ENCODE measurements at places on chromosomes 2 and 18.

- no peak for DNase-seq
These were observed 16.4 kb upstream of the LPIN2 start for GRCh38 chr18:3029215-3029952.

DNA sequence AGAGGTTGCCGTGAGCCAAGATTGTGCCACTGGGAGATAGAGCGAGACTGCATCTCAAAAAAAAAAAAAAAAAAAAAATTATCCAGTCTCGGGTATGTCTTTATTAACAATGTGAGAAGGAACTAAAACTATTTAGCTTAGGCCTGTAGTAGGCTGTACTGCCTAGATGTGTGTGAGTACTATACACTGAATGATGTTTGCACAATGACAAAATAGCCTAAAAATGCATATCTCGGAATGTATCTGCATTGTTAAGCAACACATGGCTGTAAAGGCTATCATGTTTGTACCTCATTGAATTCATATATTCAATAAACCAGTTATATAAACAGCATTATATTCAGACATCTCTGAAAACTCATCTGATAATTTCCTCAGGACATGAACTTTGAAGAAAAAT, 191.2 kb upstream of the SESTD1 start:
- DNase-seq, result no peak

DNA sequence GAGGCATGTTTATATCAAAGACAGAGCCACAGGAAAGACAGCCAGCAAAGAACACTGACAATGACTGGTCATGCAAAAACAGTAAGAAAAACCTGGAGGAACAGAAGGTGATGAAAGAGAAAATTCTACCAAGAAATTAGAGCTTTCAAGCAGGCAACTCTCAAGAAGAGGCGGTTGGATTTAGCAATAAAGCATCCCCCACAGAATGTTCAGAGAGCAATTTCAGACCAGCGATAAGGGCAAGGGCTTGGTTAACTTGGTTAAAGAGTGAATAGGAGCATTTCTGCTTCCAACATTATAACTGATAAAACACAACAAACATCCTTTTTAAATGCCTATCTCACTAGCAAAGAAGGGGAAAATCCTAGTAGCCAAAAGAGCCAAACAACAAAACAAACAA, 68.0 kb upstream of the NCKAP5 start:
- no peak for DNase-seq

DNA sequence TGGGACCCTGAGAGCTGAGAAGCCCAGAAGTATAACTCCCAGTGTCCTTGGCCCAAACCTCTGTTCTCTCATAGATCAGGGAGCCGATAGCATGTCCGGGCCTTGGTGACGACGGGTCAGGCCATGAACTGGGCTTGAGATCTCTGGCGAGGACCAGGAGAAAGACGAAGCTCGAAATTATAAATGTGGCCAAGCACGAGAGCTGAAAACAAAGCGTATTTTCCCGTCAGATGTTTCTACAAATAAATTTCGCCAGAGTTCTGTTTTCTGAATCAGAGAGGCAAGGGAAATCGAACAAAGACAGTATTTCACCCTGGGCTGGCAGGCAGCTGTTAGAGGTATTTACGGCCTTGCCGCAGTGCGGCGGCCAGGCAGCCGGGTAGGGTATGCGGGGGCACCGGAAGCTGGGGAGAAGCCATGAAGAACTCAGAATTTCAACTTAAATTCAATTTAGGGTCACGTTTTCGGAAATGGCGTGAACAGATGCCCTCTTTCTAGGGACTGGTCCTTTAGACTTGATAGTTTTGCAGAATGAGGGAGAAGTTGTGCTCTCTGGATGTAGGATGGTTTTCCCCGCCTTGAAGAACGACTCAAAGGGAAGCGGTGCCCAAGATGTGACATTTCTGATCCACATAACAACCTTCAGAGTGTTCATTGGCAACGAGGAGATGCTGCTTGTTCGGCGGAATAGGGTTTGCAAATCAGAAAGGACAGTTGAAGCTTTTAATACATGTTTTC, 9.6 kb downstream of the HOXD8 start:
- no peak for DNase-seq

DNA sequence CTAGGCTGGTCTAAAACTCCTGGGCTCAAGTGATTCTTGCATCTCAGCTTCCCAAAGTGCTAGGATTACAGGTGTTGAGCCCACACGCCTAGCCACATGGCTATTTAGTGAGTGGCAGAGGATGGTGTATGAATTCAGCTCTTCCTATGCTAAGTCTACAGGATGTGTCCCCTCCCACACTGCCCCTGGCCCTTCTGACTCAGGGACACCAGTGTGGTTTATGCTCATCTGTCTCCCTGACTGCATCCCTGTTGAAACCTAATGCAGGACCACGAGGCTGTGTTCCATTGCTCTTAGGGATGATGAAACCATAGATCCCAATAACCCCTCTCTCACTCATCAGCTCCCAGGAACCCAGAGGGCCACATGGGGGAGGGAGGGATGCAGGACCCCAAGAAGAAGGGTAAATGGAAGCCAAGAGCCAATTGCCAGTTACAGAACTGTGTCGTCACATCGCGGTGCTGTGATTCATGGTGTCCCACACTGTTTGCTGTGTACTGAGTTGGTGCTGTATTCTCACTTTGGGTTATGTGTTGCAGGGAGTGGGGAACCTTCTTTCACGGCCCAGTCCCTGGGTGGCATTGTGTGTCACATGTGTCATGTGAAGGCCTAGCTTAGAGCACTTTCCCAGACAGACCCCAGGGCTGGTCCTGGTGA, 102.9 kb upstream of the HAAO start:
- DNase-seq, result no peak

DNA sequence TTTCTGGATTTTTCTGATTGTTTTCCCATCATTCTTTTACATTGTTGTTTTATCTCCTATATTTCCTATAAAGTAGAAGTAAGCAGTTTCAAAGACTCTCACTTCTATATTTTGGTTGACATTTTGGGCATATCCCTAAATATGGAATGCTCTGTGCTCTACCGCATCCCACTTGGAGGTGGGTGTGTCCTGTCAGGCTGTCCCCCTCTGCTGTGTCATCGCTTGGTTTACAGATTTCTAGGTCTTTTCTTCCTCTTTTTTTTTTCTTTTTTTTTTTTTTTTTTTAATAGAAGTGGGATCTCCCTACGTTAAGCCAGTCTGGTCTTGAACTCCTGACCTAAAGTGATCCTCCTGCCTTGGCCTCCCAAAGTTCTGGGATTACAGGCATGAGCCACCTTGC, 13.3 kb downstream of the DGKD start:
- DNase-seq, result no peak

DNA sequence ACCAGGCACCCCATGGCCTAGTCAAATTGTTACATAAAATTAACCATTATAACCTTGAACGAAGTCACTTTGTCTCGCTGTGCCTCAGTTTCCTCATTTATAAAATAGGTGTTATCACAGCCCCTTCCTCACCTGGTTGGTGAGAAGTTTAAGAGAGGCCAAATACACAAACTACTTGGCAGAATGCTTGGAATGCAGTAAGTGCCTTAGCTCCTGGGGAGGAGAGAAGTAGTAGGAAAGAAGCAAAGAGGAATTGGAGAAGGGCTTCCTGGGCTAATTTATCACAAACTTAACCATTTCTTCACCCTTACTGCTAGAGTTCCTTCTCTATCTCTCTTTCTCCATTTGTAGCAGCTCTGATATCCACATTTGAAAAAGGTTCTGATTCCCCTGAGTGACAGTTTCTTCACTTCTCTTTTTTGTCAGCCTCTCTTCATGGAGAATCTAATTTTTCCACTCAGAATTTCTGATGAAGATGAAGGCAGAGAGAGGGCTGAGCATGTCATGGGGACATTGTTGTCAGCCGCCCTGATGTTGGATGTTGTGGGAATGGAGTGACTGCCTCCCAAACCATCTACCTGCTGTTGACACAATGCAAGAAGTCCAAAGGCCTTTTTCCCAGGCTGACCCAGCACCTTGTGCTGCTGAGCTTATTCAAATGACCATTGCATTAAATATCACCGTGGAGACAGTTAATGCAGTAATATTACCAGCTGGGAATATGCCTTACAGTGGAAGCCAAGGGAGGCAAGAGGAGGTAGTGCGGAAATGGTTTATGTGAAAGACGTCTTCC, 60.4 kb downstream of the BOD1L2 start:
- DNase-seq, result no peak

DNA sequence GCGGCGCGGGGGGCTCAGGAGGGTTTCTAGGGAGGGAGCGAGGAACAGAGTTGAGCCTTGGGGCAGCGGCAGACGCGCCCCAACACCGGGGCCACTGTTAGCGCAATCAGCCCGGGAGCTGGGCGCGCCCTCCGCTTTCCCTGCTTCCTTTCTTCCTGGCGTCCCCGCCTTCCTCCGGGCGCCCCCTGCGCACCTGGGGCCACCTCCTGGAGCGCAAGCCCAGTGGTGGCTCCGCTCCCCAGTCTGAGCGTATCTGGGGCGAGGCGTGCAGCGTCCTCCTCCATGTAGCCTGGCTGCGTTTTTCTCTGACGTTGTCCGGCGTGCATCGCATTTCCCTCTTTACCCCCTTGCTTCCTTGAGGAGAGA, 5.2 kb downstream of the PROC start:
- DNase-seq, result no peak

GRCh38 chr2:55616551-55617174, 759 bp downstream of the PPP4R3B start:
- DNase-seq, result peak; percentile 28

DNA sequence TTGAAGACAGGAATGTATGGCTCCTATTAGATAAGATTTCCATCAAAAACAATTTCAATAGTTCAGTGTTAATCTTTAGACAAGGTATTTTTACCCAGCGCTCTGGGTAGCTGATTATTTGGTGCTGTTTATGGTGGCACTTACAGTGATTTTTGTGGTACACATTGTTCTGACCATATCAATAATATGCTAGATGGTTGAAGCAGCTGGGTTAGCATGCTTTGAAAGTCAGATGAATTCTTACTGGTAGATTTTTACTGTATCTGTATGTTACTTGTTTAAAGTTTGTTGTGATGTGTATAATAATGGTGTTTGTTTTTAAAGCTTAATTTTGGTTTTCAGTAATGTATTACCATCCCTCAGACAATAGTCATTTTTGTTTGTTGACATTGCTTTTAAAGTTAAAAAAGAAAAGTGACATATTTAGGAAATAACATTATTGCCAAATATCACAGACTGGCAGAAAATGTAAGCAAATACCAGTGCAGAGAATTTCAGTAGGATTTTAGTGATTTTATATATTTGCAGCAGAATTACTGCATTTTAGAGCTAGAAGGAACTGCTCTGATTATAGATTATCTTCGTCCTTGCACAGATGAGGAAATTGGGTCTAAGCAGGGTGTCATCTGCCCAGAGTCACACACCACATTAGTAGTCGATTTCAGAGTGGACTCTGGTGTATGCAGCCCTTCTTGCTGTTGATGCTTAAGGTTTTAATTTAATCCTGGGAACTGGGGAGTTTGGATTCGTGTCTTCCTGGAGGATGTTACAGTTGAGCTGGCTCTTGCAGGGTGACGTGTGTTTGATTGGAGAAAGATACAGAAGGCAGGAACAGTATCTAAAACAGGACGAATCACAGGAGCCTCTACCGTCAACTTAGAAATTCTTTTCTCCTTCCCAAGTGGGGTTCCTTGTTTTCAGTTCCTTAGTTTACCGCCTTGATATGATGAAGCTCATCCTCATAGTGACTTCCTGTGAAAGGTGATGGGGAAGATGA, 6.6 kb downstream of the SOCS6 start:
- peak; percentile 61 for DNase-seq

Data from foreskin melanocyte (primary cell).